ENCODE measurements at places on chromosomes 5 and 9. TPM values are rescaled to one million over a fixed set of nuclear protein-coding genes. Genes with fewer than 3 reads are reported as not detected.

DNA sequence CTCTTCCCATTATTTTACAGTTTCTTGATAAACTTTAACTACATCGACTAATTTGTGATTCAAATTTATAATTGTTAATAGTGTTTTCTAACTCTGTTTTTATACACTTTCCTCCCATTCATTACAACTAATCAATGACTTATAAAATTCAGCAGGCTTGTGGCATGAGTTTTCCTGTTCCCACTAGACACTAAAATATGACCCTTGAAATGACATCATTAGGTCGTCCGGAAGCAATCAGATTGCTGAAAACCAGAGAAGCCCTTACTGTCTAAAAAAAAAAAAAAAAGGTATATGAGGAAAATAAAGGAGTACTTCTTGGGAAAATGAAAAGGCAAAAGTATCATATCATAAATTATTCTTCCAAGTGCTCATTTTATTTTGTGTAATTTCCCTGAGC, 553.7 kb downstream of the ZNF608 start:
- no peak for DNase-seq

- DNase-seq = no peak
These were observed 21.5 kb upstream of the CTNND2 start for GRCh38 chr5:11925701-11926100.

DNA sequence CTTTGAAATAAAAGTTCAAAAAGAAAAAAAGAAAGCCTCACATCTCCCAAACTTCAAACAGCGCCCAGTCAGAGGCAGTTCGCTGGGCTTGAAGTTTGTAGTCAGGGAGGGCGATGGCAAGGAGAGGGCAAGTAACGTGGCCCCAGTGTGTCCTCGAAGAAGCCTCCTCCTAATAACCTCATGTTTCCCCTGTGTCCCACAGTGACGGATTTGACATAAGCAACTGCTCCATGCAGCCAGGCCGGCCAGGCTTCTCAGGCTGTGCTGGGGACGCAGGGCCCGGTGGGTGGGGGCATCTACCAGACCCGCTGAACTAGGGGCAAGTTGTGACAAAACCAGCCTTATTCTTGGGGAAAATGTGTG, 172.2 kb downstream of the ERCC6L2 start:
- DNase-seq = no peak

Gene SH2D3C
- 0.17 TPM for total RNA-seq

Gene CDH12
- total RNA-seq = not detected

GRCh38 chr5:33037076-33037475, 326.0 kb downstream of the NPR3 start:
- no peak for DNase-seq

DNA sequence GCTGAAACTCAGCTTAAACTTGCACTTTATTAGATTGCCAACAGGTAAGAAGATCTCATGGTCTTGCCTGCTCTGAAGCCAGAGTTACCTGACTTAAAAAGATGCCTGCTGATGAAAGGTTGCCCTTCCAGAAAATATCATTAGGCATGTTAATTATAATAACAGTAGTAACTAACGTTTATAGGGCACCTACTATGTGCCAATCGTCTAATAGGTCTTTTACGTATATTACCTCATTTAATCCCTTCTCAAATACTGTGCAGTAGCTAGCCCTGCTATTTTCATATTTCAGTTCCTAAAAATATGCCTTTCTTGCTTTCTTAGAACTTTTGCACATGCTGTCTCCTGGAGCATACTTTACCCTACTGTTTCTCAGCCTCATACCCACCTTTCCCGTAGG, 40.1 kb downstream of the TGFBR1 start:
- no peak for DNase-seq

DNA sequence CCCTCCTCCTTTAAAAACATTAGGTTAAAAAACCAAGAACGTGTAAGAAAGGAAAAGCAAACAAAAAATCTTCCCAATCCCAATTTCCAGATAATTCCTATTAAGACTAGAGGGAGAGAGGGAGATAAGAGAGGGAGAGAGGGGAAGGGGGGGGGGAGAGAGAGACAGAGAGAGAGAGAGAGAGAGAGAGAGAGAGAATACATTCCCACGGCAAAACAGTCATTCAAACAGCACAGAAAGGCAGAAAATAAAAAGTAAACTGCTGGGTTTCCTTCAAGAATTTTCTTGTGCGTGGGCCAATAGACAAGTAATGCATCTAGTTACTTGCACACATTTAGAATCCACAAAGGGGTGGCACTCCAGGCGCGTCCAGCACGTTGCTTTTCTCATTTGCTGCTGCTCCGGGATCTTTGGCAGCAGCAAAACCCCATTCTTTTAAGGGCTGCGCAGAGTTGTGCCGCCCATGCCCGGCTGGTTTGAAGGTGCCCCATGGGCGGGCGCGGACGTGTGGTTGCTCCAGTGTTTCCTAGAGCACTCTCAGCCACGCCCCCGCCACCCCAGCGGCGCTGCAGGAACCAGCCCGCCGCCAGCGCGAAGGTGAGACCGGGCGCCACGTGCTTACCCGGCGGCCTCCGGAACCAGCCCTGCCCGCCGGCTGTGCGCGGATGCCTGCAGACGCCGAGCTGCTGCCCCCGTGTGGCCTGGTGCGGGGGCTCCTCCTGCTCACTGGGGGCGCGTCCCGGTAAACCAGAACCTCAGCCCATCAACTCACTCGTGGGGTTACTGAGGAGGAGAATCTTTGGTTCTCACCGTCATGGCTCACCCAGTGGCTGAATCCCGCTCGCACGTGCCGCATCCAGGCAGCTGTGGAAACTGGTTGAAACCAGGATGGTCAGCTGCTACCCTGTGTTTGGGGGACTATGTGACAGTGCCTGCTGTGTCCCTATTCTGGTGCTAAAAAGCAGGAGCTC, 44.6 kb downstream of the STC2 start:
- DNase-seq = peak; percentile 20

All from foreskin keratinocyte (primary cell).